Esophagus muscularis mucosa (tissue), 4 donors: ENCODE measurements at places on chromosomes 2 and 18. TPM values are rescaled to one million over a fixed set of nuclear protein-coding genes. Genes with fewer than 3 reads are reported as not detected.

DNA sequence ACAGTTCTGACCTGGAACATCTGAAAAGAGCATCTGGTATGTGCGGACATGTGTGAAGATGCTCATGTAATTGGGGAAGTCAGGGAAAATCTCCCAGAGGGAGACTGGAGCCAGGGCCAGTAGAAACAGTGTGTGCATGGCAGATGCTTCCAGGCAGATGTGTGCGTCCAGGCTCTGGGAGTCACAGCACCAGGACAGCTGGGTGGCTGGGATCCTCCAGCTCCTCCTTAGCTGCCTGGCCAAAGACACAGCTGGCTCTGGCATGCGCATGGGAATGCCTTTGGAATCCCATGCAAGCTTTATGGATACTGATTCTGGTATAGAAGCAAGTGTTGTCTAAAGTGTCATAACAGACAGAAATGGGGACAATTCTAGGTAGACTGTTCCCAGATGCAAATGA, 369.7 kb downstream of the INSIG2 start:
- DNase-seq, result peak; percentile 39
- no peaks in the 10 kb centered on the region for H3K4me1 ChIP-seq
- no peaks in the 10 kb centered on the region for H3K36me3 ChIP-seq

GRCh38 chr2:232680006-232680405, 17.1 kb upstream of the GIGYF2 start:
- H3K27ac ChIP-seq, result no peak overlapping the region
- H3K27me3 ChIP-seq, result no peaks in the 10 kb centered on the region
- DNase-seq, result no peak

The ST8SIA5 gene
- not detected for total RNA-seq

The STARD6 gene
- total RNA-seq, result not detected

DNA sequence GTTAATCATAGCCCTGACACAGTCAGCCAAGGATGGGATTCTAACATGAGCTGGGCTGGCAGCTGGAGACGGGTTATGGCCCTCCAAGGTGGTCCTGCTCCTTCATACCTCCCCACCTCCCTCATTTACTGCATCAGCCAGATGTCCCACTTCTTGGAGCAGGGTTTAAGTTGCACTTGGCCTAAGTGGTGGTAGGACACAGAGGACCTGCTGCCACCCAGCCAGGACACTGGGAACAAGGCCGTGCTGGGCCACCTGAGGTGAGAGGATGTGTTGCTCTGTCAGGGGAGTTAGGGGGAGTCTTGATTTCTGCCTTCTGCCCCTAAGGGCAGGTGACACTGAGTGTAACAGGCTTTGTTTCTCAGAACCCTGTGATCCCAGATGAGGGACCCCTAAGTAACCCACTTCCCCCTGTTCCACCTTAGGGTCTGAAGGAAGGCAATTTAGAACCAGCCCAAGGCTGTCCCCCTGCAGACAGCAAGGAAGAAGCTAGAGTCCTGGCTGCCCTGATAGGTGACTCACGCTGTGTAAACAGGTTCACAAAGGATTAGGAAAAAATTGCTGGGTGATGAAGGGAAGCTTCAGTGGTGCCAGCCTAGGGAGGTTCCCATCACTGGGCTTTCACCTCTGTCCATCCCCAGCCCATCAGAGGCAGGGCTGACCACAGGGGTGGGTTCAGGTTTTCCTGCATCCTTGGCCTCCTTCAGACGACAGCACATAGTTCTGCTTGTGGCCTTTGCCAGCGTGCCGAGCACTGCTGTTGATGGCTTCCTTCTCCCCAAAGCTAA, 114.3 kb upstream of the MCFD2 start:
- H3K4me1 ChIP-seq, result peaks cover 86% of the 10 kb centered on the region
- H3K27ac ChIP-seq, result peak overlapping the region; percentile 97
- no peak overlapping the region for H3K4me3 ChIP-seq
- no peak for DNase-seq
- no peaks in the 10 kb centered on the region for H3K27me3 ChIP-seq
